ENCODE measurements at places on chromosomes 13 and 19.

- no peak for DNase-seq
Observed at GRCh38 chr19:17616961-17617806, 61.7 kb downstream of the COLGALT1 start.

DNA sequence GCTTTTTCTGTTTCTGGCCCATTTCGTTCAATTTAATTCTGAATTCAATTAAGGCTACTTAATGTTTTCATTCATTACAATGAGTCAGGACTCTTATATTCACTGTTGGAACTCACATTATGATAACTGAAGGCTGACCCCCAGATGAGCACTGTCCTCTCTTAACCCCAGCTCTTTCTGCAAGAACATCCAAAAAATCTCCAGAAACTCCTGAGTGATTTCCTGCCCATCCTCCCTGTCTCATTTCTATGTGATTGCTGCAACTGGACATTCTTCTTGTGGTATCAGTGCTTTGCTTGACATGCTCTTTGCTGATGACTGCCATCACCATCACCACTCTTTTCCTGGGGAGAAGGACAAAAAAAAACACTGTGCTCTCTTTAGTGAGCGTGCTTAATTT, 240.3 kb downstream of the SPRY2 start:
- DNase-seq = no peak

DNA sequence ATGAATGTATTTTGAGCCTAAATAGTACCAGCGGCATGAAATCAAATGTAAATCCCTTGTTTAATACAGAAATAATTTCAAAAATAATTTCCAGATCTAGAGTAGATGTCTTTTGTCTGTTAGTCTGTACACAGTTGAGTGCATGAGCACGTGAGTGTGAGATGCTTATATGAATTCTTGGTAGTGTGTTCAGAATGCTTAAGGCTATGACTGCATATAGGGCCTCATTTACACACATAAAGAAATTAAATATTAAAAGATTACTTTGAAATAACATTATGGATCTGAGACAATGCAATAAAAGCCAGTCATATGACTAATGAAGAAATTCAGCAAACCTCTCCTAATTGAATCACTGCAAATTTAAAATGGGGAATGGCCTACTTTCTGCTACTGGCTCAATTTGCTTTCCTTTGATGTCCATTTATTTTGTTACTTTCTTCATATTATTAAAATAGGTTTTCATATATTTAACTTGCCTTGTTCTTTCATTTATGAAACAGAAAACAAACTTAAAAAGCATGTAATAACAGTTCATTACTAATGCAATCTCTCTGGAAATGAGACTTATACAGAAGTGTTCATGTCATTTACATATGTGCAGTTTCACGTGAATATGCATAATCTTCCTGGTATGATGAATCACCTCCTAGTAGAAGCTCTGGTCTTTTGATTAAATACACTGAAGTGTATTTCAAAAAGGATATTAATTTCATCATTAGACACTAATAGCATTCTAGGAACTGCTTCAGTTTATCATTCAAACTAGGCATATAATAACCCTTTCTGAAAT, 4.5 kb downstream of the AMER2 start:
- DNase-seq = no peak

GRCh38 chr13:25372284-25373081, 709 bp downstream of the ATP8A2 start:
- no peak for DNase-seq

DNA sequence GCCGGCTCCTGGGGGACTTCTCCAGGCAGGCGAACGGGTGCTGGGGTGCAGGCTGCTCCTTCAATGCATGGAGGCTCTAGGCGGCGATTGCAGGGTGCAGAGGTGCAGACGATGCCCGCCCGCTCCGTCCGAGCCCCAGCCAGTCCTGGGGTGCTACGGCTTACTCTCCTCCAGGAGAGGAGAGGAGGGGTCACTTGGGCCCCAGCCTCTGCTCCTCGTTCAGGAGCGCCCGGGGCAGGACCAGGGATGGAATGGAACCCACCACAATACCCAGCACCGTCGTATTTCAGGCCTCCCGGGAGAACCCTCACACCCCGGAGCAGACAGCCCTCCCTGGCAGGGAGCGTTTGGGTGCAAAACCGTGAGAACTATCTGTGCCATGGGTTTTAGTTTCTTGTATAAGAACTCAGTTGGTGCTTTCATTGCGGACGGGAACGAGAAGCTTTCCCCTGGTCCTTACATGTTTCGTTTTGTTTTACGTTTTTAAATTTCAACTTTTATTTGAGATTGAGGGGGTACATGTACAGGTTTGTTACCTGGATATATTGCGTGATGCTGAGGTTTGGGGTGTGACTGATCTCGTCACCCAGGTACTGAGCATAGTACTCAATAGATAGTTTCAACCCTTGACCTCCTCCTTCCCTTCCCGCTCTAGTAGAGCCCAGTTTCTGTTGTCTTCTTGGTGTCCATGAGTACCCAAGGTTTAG, 46.8 kb downstream of the ARHGEF18 start:
- no peak for DNase-seq

DNA sequence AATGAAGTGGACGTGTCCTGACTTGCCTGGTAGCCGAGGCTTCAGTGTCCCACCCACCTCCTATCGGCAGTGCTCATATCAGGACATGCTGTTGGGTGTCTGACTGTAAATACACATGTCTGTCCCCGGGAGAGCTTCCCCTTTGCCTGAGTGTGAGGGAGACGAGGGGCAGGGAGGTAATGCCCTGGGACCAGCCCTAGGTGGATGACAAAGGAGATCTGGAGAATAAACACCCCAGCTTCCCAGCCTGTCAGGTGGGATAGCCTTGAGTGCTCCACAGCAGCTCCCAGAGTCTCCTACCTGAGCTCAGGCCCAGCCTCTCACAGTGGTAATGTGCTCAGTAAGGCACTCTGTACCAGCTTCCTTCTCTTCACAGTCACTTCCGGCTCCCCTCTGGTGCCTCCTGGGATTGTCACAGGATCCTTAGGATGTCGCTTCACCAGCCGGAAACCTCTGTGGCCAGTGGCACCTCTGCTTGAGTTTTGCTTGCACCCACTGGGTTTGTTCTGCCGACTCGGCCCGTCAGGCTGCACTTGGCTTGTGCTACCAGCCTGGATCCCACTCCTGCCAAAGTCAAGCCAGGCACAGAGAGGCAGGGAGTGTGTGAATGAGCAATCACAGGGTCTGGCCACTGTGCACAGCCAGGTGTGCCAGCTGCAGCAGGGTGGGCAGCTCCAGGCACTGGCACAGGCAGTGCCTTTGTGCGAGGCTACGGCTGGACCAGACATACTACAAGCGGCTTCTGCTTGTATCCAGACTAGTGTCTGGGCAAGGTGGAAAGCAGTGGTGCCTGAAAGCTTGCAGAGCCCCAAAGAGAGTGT, 54.4 kb upstream of the RGCC start:
- no peak for DNase-seq

GRCh38 chr19:12840091-12841079, 2.1 kb downstream of the MAST1 start:
- DNase-seq = peak; percentile 83

DNA sequence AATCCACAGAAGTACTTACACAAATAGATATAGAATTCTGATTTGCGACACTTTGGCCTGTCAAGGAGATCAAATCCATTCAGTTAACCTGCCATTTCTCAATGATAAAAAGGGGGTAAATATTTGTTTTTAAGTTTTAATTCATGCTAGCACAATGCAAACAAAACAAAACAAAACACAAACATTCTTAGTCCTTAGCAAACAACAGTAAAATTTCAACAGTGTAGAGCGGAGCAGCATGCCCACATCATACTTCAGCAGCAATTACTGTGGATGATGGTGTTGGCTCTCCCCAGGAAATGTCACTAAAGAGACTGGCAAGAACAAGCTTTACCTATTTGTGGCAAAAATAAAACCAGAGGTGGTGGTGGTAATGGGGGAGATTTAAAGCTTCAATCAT, 625.2 kb upstream of the PCDH20 start:
- DNase-seq = no peak

GRCh38 chr19:56109226-56109625, 11.9 kb downstream of the ZNF787 start:
- no peak for DNase-seq

DNA sequence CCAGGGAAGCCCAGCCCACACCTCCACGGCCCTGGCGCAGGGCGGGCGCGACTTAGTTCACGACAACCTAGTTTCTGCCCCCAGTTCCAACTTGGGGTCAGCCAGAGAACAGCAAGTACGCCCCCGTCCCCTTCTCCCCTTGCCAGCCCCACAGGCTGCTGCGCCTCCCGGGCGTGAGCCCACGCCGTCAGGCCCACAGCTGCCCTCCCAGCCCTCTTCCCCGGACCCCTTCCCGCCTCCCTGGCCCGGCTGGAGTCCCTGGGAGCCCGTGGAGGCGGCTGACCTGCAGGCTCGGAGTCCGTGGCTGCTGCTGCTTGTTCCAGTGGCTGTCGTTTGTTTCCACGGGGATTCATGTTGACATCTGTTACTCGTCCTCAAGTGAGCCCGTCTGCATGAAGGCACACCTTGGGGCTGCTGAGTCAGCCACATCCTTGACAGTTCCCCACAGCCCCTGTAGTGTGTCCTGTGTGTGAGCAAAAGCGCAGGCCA, 86.0 kb downstream of the ATP11A start:
- DNase-seq = no peak

GRCh38 chr13:114261328-114261965, 20.0 kb upstream of the UPF3A start:
- DNase-seq = no peak

- DNase-seq = no peak
Observed at GRCh38 chr19:1447944-1448343, 2.0 kb upstream of the APC2 start.

DNA sequence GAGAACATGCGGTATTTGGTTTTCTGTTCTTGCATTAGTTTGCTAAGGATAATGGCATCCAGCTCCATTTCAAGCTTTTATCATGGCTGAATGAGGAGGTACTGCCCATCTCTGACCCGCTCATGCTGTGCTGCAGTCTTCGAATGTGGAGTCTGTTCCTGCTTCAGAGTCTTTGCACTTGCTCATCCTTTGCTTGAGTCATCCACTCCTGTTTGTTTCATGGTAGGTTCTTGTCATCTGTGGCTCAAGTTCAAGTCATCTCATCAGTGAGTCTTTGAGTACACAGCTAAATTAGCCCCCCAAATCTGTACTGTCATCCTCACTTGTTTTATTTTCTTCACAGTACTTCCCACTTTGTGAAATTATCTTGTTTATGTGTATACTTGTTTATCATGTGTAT, 5.4 kb downstream of the UCHL3 start:
- no peak for DNase-seq

DNA sequence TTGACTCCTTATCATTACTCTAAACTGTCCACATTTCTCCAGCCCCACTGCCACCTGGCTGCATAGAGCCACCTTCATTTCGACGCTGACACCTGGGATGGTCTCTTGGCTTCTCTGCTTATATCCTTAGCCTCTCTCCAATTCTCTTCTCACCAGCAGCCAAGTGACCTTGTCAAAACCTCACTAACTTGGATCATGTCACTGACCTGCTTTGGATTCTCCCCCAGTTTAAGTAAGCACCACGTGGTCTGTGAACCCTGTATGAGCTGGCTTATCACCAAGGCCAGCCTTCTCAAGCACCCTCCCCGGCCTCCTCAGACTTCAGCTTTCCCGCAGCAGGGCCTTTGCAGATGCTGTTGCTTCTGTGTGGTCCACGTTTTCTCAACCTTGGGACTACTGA, 12.3 kb upstream of the GGACT start:
- DNase-seq = no peak

GRCh38 chr13:75566658-75567057, 17.1 kb downstream of the UCHL3 start:
- no peak for DNase-seq

- no peak for DNase-seq
Observed at GRCh38 chr19:13044231-13044836, 49.1 kb downstream of the NFIX start.

GRCh38 chr19:29106346-29106885, 106.5 kb downstream of the UQCRFS1 start:
- no peak for DNase-seq

DNA sequence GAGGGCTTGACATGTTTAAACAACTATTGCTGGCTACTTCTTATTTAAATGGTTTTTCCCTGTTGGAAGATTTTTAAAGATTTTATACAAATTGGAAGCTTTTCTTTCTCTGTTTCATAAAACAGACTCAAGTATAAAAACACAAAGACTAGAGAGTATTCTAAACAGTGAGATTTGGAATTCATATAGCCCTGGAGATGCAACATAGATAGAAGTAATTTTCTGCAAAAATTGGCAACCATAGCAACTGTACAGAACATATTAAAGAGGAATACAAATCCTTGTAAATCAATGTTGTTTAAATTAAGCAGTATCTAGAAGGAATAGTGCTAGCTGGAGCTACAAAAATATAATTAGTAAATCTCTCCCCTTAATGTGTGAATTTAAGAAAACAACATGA, 2612.9 kb upstream of the PCDH20 start:
- no peak for DNase-seq

DNA sequence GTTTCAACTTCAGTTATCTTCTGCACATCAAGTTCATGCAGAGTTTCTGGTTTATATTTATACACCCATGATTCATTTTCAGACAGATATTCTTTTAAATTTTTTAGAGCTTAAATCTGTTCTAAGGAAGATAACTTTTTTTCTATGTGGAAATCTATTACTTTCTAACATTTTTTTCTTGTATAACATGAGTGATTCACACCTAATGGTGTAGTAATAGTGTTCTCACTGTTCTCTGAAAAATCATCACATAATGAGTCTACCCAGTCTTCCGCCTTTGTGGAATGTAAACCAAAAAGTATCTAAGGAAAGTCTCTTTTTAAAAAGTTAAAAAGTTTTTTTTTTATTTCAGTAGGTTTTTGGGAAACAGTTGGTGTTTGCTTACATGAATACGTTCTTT, 70.8 kb downstream of the FNDC3A start:
- no peak for DNase-seq

- DNase-seq = no peak
Observed at GRCh38 chr13:21066946-21067345, 5.6 kb upstream of the LATS2 start.

- no peak for DNase-seq
Observed at GRCh38 chr13:97072297-97072696, 78.0 kb upstream of the OXGR1 start.

GRCh38 chr19:45638930-45639729, at the start of gene EML2:
Gene EML2 (minus strand): TSS chr19:45639397. CDS start chr19:45639376, 21 bp downstream.
- DNase-seq = peak; percentile 22

- no peak for DNase-seq
Observed at GRCh38 chr13:87777387-87777786, 106.2 kb downstream of the SLITRK5 start.

- peak; percentile 49 for DNase-seq
Observed at GRCh38 chr19:11737964-11738745, 591 bp downstream of the ZNF823 start.

GRCh38 chr13:41383386-41383785, 72.3 kb downstream of the NAA16 start:
- no peak for DNase-seq

DNA sequence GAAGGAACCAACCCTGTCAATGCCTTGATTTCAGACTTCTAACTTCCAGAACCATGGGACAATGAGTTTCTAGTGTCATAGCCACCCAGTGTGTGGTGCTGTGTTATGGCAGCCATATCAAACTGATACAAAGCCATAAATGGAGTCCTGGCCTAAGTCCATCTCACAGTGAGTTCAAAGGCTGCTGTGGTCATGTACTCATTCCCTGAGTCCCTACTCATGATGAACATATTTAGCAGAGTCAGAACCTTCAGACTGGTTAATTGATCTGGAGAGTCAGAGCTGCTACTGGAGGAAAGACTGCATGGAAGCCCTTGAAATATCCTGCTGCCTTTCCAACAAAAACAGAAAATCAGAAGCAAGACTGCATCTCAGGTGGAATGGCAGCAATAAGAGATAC, 39.2 kb upstream of the CSNK1A1L start:
- no peak for DNase-seq
